Bronchus fibroblast of lung (primary cell): ENCODE measurements at places on chromosomes 12 and 14. TPM values are rescaled to one million over a fixed set of nuclear protein-coding genes. Genes with fewer than 3 reads are reported as not detected.

The ANO4 gene
- 0.74 and 2.0 TPM in 2 replicates for total RNA-seq

The CPNE6 gene
- total RNA-seq: not detected in 2 replicates

The ARL6IP4 gene
- total RNA-seq: 173 and 203 TPM in 2 replicates

The IL26 gene
- total RNA-seq: not detected in 2 replicates

The ZDHHC22 gene
- total RNA-seq: not detected in 2 replicates

The MDP1 gene
- 18.2 and 19.6 TPM in 2 replicates for total RNA-seq

The SELPLG gene
- total RNA-seq: 0.74 and 2.4 TPM in 2 replicates

The CD9 gene
- total RNA-seq: 150 and 166 TPM in 2 replicates

The CELA1 gene
- total RNA-seq: not detected in 2 replicates

The SLC5A8 gene
- total RNA-seq: not detected in 2 replicates

The TMEM30B gene
- 1.2 and 2.7 TPM in 2 replicates for total RNA-seq

The RNU4-1 gene
- under 0.01 TPM in 2 replicates for total RNA-seq

The FRMD6 gene
- total RNA-seq: 96.6 and 105 TPM in 2 replicates

The CLEC12A gene
- total RNA-seq: not detected in 2 replicates

The SIX4 gene
- total RNA-seq: 21.0 and 23.5 TPM in 2 replicates

The KICS2 gene
- total RNA-seq: 3.5 and 4.6 TPM in 2 replicates

The SMIM41 gene
- total RNA-seq: 0.17 TPM in 1 of 2 replicates, not detected in the other
